ENCODE measurements at places on chromosomes 5 and 9.

DNA sequence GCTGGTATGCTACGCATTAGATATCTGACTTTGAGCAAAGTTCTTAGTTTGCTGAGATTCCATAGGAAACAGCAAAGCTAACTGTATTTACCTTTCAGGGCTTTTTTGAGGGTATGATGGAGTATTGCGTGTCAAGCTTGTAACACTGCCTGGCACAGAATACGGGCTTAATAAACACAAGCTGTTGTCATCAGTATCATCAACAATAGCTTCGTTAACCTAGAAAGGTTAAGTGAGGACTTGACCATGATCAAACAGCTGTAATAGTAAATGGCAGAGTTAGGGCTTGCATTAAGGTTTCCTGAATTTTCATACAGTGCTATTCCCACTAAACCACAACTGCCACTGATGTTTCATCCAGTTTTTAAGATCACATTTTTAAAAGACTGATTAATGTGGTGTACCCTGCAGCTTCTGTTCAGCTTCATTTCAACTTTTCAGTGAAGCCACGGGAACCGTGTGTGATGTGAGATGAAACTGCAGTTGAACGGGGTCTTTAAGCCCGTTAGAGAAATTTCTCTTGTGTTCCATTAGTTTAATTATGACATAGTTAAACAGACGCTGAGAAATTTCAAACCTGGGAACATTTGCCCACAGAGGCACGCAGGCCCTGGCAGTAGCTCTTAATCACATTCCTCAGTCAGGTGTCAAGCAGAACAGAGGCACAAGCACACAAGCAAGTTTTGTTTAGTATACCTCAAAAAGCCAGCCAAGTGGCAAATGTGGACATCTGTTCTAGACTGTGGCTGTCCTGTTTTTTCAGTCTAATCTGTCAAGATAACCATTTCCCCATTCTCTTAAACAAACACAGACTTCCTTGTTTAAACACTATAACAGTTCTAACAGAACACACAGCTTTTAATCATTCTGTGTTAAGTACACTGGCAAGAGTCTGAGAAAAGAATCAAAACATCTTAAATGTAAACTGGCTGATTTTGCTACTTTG lies 147.1 kb downstream of the ZNF608 start:
- DNase-seq, result peak; percentile 25

GRCh38 chr9:124187311-124187710 lies 70.4 kb upstream of the NEK6 start:
- DNase-seq, result no peak

- DNase-seq, result no peak
Measured at GRCh38 chr5:168086104-168086610, 205.3 kb upstream of the WWC1 start.

DNA sequence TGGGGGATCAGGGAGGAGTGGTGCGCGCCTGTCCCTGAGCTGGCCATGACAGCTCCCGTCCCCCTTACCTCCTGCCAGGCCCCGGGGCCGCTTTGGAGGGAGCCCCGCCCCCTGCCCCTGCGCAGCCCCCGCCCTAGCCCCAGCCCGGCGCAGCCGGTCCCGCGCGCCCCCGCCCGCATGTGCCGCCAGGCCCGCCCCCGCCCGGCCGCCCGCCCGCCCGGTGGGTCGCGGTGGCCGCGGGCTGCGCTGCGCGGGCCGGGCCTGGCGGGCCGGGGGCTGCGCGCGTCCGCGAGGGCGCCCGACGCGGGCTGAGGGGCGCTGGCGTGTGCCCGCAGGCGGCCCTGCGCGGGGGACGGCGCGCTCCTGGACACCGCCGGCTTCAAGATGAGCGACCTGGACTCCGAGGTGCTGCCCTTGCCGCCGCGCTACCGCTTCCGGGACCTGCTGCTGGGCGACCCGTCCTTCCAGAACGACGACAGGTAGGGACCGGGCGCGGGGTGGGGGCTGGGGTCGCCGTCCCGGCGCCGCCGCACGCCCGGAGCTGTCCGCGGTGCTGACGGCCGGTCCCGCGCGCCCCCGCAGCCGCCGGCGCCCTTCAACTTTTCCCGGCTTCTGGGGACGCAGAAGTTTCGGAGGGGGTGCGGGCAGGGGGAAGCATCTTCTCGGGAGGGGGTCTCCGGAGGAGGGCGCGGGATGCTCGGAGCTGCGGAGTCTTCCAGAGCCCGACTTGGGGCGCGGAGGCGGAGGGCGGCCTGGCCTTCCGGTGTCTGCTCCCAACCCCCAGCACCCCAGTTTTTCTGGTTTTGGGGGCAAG lies 12.5 kb downstream of the KCNT1 start:
- no peak for DNase-seq

DNA sequence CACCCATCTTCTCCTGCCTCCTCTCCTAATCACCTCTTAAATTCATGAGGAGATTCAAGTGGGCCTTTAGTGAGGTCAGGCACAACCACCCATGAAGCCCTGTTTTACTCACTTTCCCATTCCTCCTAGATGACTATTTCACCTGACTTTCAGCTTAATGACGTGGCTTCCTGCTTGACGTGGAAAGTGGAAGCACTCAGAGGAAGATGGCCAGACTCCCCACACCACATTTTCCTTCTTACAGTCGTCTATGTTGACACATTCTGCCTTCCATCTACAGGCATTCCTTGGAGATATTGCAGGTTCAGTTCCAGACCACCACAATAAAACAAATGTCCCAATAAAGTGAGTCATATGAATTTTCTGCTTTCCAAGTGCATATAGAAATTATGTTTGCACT lies 146.4 kb upstream of the TAS2R1 start:
- no peak for DNase-seq

Data from HCEC 1CT (cell line).